Dermis microvascular lymphatic vessel endothelial cell (primary cell): ENCODE measurements at places on chromosomes 1 and 21. TPM values are rescaled to one million over a fixed set of nuclear protein-coding genes. Genes with fewer than 3 reads are reported as not detected.
A peak's percentile ranks its signal among the peaks of the same experiment; 100 is the strongest.

GRCh38 chr21:36792505-36792967 lies 93.6 kb downstream of the SIM2 start:
- DNase-seq: peak; percentile 4

DNA sequence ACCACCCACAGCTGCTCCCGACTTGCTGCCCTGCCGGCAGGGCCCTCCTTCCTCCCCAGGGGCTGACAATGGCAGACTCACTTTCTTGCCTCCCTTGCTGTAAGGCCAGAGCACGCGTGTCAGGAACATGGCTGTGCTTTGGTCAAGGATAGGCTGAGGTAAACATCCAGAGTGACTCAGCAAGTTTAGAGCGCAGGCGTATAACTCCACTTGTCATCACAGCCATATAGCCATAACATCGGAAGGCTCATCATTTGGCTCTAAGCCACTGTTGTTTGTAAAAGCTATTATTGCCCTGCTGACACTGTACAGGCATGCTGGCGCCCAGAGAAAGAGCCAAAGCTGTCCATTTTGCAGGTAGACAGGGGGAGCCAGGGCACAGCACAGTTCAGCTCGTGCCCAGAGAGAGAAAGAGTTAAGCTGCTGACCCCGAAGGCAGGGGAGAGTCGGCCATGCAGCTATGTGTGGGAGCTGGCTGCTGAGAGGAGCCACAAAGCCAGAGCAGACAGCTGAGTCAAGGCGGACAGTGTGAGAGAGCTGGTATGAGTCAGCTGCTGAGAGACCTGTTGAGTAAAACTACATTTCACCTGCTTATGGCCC lies 60.6 kb downstream of the GNG4 start:
- DNase-seq: peak; percentile 62

DNA sequence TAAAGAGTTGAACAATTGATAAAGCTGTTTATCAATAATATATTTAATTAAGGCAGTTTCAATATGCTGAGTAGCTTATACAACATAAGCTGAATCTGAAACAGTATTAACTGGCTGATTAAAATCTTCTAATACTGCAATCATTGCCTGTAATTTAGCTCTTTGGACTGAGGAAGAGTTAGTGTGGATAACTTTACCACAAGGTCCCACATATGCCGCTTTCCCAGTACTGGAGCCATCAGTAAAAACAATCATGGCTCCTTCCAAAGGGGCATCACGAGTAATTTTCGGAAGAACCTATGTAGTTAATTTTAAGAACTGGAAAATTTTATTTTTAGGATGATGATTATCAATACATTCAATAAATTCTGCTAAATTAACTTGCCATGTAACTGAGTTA lies 6.7 kb downstream of the DAP3 start:
- DNase-seq: no peak

- no peak for DNase-seq
These were observed 828.2 kb upstream of the NCAM2 start for GRCh38 chr21:20169812-20170576.

GRCh38 chr1:218209351-218209861 lies 75.7 kb upstream of the RRP15 start:
- DNase-seq: no peak

DNA sequence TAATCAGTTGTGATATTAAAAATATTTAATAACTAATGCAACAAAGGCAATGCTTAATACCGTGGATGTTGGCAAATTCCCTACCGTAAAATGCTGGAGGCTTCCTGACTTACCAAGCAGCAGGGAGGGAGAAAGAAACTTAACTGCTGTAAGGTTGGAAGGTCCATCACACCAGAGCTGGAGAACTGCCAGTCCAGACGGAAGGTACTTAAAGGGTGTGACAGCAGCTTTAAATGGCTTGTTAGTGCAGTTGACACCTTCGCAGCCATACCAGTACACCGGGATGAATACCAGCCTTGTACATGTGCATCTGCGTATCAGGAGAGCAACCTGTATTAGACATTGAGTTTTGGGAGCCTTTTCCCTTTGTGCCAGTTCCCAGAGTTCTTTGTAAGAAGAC lies 269.5 kb upstream of the NCAM2 start:
- no peak for DNase-seq

- DNase-seq: no peak
These were observed 2.5 kb downstream of the AGRN start for GRCh38 chr1:1022302-1023009.

DNA sequence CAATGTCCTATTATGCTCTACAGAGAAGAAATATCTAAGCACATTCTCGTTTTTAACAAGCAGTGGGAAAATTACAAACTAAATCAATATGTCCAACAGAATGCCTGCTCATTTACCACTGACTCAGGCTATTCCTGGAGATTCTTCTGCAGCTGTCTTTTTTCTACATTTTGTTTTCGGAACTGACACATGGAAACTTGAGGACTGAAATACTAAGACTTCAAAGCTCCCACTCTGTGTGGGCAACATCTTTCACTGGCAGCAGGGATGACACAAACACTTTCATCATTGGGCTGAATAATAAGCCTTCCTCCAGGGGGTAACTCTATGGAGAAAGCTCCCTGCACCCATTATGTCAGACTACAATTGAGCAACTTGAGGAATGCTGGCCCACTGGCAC lies 175.5 kb upstream of the NCAM2 start:
- no peak for DNase-seq

DNA sequence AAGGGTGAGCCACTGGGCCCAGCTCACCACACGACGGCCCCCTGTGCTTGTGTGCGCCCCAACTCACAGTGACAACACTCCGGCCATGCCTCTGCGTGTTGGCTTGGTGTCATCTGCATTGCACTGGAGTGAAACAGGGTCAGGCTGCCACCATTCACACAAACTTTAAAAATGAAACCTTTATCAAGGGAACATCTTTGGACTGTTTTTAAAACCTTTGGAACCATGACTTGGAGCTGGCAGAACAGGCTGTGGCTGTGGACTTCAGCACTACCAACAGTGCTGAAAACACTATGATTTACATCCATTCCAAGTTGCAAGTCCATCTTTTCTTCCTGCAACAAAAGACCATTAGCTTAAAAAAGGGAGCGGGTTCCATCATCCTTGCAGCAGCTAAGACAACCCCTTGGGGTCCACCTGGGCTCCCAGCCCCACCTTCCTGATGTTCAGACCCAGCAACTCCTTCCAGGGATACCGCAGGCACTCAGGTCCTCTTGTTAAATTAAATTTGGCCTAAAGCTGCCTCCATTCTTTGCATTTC lies 25.6 kb downstream of the POFUT2 start:
- DNase-seq: no peak

DNA sequence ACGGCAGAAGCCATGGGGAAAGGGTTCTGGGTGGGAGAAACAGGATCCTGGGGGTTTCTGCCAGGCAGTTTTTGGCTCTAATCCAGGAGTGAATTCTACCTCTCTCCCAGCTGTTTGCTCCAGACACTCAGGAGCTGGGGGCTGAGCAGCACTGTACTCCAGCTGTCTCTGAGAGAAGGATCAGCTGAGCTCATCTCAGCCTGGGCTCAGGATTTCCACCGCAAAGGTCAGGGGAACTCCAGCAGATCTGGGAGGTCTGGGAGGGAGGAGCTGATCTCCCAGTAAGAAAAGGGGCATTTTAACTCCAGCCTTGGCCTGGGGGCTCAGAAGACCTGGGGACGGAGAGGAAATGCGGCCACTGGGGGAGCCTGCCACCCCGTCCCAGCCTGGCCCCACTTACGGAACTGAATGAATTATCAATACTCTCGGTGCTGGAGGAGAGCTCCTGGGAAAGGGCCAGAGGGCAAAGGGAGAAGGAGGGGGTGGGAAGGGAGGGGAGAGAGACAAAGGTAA lies 17.3 kb downstream of the PI4KB start:
- DNase-seq: no peak

DNA sequence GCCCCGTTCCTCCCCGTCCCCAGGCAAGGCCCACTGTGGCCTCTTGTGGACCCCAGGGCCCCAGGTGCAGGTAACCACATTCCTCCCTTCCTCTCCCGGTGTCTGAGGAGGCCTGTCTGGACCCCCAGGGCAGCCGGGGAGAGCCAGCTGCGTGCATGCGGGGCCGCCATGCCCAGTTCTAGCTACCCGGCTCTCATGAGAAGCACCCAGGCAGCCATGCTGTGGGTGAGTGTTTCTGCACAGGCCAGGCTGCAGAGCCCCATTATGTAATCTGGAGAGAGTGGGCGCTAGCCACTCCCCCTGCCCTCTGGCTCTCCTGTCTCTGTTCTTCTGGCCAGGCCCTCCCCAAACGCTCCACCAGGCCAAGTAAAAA lies 18.4 kb upstream of the PLEKHG5 start:
- no peak for DNase-seq

GRCh38 chr1:76033800-76034475 lies 40.6 kb upstream of the ST6GALNAC3 start:
- no peak for DNase-seq

- DNase-seq: no peak
These were observed 140.4 kb upstream of the ADGRL2 start for GRCh38 chr1:81660286-81660685.

GRCh38 chr1:89538361-89538760 lies 13.7 kb downstream of the LRRC8B start:
- DNase-seq: peak; percentile 29

GRCh38 chr1:178531887-178532286 lies 19.0 kb downstream of the TEX35 start:
- DNase-seq: no peak

GRCh38 chr1:7648761-7649384 lies 122.2 kb upstream of the VAMP3 start:
- peak; percentile 67 for DNase-seq

DNA sequence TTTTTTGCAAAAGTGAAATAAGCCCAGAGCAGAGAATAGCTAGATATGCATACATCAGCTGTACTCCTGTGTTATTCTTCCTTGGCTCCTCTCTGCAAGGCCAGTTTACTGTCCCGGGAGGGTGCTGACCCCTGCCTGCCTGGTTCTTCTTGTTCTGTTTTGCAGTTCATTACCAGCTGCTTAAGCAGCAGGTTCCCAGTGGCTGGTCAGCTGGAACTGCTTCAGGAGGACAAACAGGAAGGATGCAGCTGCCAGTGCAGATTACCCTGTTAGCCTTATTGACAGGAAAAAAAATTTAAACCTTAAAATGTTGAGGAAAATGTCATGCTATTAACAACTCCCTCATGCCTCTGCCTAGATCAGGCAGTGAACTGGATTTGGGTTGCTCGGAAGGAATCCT lies 16.0 kb upstream of the LRIG2 start:
- DNase-seq: peak; percentile 68

DNA sequence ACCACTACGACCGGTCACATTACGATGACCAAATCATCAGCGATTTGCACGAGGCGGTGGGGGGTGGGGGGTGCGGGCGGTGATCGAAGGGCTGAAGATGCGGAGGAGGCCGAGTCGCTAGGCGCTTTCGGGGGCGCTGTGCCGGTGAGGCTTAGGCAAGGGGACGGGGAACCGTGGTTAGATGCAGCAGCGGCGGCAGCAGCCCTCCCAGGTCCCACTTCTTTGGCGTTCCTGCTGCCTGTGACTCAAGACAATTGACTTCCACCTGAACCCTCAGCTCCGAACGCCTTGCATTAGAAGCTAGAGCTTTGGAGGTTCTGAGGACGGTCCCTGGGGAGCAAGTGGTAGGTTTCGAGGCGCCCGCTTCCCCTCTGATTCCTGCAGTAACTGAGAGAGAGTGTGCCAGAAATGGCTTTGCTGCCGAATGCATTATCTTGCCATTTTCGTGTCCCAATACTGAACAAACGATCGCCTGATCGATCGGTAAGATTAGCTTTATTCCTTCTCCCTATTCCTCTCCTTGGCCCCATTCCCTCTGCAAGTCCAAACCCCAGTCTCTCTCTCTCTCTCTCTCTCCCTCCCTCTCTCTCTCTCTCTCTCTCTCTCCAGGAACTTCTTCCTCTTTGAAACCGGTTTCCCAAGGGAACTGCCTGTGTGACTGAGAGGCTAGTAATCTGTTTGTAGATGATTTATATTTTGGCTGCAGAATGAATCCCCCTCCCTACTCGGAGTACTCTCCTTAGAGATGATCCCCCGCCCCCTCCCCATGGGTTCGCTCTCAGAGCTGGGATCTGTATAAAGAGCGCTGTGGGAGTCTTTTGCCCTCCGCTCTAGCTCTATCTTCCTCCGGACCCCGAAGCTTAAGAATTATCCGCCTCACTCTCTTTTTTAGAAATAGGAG lies 735 bp upstream of the BRINP3 start:
- DNase-seq: no peak

GRCh38 chr1:37862330-37862729 lies 2.9 kb upstream of the MTF1 start:
- no peak for DNase-seq

DNA sequence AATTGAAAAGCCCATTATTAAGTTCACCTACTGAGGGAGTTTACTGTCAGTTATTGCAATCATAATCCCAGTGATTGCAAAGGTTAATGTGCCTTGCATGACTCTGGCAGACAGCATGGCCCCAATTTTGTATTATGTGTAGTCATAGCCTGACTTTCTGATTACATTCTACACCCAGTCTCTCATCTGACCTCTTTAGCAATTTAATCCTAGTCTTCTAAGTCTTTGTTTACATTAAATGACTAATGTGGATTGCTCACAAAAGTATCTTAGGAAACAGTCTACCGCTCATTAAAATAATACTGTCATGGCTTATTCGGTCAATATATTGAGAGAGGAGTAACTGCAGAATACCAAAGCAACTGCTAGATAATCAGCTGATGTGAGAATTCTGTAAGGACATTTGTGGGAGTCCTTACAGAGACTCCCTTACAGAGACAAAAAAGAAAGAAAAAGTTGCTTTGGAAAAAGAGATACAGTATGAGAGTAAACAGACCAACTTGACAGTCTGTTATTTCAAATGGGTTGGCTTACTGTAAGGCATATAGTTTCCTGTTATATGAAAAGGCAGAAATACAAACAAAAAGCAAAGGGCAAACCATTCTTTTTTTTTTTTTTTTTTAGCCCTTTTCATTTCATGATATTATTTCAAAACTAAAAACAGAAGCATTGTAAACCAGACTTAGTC lies 42.8 kb downstream of the SMG7 start:
- DNase-seq: peak; percentile 71

DNA sequence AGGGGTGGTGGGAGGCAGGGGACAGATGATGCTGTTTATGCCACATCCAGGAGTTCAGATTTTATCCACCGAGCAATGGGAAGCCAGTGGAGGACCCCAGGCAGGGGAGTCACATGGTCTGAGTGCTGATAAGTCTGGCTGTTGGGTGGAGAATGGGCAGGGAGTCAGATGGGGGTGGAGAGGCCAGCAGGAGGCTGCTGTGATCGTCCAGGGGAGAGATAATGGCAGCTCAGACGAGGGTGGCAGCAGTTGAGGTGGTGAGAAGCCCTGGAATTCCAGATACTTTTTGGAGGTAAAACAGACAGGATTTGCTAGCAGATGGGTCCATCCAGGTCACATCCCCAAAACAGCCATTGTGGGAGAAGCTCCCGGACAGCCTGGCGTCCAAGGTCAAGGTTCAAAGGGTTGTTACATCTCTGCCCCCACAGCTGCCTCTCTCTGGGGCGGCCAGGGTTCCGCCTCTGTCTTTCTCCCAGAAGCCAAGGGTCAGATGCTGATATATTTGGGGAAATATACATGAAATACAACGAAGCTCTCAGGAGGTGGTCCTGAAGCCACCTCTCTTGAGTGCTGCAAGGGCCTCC lies 252.1 kb upstream of the TMEM51 start:
- no peak for DNase-seq

The SOD1 gene
- 133 and 183 TPM in 2 replicates for total RNA-seq

The PGLYRP4 gene
- total RNA-seq: not detected in 2 replicates

The UMODL1 gene
- not detected in 2 replicates for total RNA-seq

The SV2A gene
- 1.3 and 3.5 TPM in 2 replicates for total RNA-seq

The S100A7 gene
- not detected in 2 replicates for total RNA-seq

The KLHDC9 gene
- 0.76 and 1.7 TPM in 2 replicates for total RNA-seq

The MAP3K6 gene
- total RNA-seq: 3.3 and 4.0 TPM in 2 replicates
